ENCODE measurements at places on chromosomes 2 and 18.

- DNase-seq, result no peak
Observed at GRCh38 chr2:170675701-170676100, 39.4 kb upstream of the SP5 start.

GRCh38 chr18:44589693-44590355 lies 90.9 kb upstream of the SETBP1 start:
- no peak for DNase-seq

- DNase-seq, result no peak
Observed at GRCh38 chr2:189534854-189535832, 45.4 kb downstream of the SLC40A1 start.

- DNase-seq, result no peak
Observed at GRCh38 chr2:145558617-145559350, 1038.9 kb upstream of the ZEB2 start.

DNA sequence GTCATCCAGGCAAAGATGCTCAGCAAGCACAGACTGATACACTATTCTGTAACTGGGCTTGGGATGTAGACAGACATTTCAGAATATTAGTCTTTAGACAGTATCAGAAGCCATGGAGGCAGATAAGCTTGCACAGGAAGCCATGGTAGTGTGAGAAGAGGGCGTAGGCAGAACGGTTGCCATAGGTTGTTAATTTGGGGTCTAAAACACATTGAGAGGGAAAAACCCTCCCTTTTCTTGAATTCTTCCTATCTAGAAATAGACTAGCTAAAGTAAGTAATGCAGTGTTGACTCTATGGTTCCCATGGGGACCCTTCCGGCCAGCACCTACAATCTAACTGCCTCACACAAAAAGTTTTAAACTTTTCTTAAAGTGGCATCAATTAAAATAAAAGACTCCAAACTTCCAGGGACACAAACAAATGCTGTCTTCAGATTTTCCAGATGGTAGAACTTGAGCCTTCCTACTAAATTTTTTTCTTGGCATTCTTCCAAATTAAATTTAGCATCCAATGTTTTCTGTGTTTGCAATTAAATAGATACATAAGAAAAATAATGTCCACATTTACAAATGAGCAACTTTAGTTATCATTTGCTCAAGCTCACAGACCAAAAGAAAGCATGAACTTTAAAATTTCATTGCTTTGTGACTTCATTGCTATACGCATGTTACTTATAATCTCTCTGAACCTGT lies 1.9 kb downstream of the PRKRA start:
- no peak for DNase-seq
